CD4-positive, alpha-beta T cell treated with Interleukin-4 for 1 hour (primary cell): ENCODE measurements at places on chromosomes 6 and 20.

DNA sequence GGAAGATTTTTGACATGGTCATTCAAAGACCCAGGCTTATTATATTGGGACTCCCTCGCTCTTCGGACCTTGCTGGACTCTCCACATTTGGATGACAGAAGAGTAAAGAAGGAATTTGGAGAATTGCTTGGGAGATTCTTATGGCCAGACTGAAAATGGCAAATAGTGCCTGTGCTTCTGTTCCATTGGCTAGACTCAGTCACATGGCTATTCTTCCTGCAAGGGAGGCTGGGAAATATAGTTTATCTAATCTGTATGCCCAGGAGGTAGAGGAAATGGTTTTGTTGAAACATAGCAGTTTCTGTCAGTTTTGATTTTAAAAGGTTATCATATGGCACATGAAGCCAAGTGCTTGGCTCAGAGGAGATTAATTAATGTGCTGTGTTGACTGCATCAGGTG is 286.6 kb upstream of the JAG1 start:
- no peak for DNase-seq

DNA sequence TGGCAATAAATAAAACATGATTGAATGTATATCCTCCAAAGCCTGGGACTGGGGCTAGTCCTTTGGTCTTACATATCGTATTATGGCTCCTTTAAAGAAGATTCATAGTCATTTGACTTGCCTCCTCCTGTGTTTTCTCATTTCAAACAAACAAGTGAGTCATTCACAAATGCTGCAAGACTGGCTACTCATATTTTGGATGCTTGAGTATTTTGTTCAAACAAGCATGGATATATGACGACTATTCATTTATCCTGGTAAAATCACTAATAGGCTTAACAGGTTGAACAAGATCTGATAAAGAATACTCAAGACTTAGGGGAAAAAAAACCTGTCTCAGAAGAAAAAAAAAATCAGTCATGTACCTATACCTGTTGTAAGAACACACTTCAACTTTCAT is 111.1 kb upstream of the CCDC28A start:
- DNase-seq, result no peak

DNA sequence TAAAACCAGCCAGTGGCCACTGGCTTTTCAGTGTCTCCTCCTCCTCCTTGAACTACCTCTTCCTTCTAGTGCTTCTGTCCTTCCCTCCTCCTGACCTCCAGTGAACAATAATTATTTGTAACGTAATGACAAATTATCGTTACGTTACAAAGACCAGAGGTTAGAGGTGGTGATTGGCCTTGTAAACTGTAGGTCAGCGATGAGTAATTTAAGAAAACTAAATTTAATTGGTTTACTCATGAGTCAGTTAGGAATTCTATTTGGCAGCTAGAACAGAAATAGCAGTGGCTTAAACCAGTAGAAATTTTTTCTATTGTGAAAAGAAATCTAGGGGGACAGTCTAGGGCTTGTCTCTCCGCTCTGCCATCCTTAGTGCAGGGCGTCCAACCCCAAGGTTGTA is 38.8 kb downstream of the PPARD start:
- DNase-seq, result no peak

GRCh38 chr20:47334022-47334551 is 22.4 kb downstream of the ZMYND8 start:
- no peak for DNase-seq

DNA sequence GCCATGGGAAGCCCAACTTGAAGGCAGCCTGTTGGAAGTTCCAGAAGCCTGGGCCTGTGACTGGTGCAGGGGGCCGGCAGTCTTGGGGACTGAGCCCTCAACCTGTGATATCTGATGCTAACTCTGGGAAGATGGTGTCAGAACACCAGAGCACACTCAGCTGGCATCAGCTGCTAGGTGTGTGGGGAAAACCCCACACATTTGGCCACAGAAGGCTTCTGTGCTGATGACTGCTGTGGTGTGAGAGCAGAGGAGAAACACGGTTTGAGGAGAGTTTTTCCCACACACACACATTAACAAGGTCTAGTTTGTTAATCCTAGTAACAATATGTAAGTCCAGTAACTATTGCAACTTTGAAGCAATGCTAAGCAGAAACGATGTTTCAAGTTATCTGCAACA is 78.0 kb downstream of the PSMB1 start:
- no peak for DNase-seq

DNA sequence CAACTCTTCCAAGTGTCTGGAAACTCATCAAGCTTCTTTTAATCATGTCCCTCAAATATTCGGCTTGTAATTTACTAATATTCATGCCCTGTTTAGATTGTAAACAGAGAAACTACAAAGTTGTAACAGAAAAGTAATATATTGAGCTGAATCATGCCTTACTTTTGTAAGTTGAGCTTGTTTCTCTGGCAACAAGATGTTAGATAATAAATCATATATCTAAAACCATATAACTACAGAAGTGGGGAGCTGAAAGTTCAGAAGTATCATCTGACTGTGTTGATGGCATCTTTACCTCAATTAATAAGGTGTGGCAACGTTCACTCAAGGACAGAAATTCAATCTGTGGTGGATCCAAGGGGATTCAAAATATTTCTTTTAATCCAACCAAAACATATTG is 263.9 kb downstream of the PLCB1 start:
- no peak for DNase-seq

DNA sequence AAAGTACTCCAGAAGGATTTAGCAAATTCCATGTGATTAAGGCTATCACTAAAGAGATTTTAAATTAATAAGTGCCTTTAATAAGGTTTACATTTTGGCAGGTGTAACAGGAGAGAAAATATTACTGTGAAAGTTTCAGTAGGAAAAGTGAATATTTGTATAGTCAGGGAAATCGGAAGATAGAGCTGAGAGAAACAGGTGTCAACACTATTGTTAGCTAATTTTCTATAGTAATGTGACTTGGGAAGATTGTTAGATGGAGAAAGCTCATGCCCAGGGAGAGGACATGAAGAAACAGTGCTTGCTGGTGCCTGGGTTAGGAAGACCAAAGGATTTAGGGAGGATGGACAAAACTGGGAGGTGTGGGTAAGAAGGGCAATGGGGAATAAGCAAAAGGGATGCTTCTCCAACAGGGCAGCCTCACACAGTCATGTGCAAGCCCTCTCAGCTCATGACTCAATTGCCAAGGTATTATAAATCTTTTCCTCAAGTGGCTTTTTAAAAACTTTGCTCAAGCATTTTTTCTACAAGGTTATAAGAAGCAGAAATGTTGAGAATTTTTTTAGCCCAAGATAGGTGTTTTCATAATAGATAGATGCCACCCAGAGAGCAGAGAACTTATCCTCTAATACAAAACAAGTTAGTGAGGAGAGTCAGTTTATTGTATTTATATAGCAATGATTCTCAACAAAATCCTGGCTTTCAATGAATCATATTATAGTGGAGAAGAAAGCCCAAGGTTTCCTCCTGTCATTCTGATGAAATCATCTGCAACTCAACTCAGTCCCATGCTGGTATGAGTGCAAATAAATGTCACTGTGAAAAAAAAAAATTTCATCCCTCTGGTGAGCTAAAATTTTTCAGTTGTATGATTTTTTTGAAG is 325.2 kb upstream of the NT5E start:
- DNase-seq, result no peak
